ENCODE measurements at places on chromosomes 5 and 9.
A peak's percentile ranks its signal among the peaks of the same experiment; 100 is the strongest.

GRCh38 chr5:178564811-178565550 lies 25.2 kb downstream of the COL23A1 start:
- DNase-seq = peak; percentile 73

DNA sequence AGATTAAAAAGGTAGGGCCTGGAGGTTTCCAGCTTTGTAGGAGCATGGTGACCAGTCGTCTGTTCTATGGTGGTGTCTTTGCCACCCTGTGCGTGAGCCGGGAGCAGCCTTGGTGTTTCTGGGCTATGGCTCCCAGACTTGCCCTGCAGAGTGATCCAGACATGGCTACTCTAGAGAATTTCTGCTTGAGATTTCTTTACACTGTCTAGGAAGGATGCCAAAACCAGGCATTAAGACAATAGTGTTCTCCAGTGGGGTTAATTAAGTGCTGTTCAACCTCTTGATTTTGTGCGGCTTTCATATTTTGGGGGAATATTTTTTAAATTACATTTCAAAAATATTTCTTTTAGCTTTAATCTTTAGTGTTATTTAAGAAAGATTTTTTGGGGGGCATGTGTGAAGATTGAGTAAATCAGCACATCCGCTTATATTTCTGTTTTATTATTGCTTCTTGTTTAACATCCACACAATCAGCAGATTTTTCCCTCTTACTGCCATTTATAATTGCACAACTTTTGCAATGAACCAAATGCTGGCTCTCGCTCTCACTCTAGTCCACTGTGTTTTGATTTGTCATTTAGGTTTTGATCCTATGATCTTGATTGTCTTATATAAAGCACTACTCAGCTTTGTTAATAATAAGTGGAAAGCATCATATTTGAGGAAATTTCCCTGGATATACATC lies 110.5 kb downstream of the RASGRF2 start:
- no peak for DNase-seq

DNA sequence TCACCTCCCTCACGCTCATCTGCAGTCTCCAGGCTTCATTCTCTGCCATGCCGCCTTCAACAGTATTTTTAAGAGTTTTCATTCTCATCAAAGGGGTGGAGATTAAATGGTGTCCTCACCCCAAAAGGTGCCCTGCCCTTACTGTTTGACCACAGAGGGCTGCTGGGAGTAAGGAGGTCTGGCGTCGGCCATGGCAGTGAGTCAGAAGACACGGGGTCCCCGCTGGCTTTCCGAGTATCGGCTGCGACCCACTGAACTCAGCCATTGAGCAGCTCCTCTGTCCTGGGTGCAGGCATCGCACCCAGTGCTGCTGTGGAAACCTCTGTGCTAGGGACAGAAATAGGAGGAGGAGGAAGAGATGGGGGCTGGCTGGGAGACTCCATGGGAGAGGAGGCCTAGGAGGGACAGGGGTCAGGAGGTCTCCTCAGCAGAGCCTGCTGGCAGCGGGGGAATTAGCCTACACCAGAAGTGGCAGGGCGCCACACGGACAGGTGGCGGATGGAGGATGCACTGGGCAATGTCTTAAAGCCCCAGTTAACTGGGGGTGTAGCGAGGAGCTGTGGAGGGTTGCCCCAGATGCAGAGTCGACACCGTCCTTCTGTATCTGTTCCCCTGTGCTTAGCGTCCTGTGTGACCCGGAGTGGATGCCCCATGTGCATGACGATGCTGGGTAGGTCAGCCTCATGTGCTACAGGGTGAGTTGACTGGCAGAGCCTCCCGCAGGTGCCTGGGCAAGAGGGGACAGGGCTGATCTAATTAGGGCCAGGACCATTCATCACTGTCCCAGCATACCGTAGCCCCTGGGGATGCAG lies 15.4 kb upstream of the PLEKHG4B start:
- DNase-seq = no peak

DNA sequence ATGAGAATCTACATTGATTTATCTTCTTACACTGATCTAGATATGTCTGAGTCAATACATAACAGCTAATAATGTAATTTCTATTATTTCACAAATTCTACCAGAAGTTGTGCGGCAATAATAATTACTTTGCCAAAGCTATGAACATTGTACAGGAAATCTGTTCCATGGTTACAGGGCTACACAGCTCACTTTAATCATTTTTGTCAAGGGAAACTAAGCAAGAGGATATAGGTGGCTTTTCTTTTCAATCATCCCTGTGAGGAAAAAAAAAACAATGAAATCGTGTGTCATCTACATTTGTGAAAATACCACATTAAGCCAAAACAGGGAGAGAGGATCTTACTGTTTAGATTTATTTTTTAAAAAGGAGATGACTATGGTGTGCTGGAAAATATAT lies 717.4 kb downstream of the NR2F1-AS1 start:
- no peak for DNase-seq

GRCh38 chr9:77163884-77164283 lies 13.4 kb upstream of the VPS13A start:
- peak; percentile 75 for DNase-seq

DNA sequence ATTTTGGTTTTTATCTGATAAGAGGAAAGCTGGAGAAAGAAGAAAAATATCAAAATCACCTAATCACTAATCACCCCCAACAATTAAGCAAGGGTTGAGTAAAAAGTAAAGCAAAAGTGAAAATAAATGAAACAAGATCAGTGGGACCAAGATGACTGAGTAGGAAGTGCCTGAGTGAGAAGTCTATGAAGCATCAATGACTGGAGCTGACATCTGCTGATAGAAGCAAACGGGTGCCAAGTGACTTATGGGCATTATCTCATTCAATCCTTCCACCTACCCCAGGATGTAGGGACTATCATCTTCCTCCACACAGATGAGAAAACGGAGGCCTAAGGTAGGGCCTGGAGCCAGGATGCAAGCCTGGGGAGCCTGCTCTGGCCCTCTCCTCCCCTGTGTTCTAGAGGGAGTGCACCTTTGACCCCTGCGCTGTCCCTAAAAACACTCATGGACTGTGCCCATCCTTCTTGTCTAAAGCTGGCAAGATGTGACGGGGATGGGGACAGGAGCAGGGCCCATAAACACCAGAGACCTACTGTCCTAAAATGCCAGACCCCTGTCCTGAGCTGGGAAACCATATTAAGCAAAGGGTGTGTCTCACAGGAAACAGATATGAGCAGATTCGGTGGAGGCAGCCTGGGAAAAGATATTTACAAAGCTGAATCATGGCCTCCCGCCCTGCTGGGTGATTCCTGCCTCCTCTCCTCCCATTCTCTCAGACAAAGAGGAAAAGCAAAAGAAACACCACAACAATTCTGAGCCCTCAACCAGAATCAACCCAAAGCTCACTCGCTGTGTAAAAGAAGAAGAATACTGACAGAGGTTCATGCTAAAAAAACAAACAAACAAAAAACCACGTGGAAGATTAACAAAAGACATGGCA lies 116.0 kb downstream of the AUH start:
- peak; percentile 40 for DNase-seq

GRCh38 chr9:90960941-90961340 lies 159.3 kb downstream of the SYK start:
- DNase-seq = no peak

- DNase-seq = peak; percentile 91
These were observed 4.0 kb downstream of the TSLP start for GRCh38 chr5:111075520-111075919.

DNA sequence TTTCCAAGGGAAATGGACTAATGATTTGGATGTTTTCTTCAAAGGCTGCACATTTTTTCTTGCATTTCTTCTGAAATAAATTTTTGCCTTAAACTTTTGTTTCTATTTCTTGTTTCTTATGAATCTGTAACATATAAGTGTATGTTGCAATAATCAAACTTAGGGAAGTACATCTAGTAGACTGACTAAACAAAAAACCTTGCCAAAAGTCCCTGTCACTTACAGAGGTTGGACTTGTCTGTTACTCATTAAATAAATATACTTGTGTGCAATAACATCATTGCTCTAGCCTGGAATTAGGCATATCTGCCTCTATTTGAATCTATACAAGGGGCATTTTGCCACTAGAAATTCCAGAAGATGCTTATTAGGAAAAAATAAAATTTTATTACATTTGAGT lies 56.6 kb downstream of the C6 start:
- DNase-seq = peak; percentile 49
